Forelimb muscle (tissue), 1 donor: ENCODE measurements at places on chromosomes 11 and 22.

GRCh38 chr11:68282141-68282860 is 10.5 kb upstream of the C11orf24 start:
- no peak for DNase-seq

- no peak for DNase-seq
Measured at GRCh38 chr11:34263441-34264091, 94.2 kb downstream of the ABTB2 start.

GRCh38 chr11:104370478-104370877 is 206.5 kb upstream of the PDGFD start:
- DNase-seq, result no peak

DNA sequence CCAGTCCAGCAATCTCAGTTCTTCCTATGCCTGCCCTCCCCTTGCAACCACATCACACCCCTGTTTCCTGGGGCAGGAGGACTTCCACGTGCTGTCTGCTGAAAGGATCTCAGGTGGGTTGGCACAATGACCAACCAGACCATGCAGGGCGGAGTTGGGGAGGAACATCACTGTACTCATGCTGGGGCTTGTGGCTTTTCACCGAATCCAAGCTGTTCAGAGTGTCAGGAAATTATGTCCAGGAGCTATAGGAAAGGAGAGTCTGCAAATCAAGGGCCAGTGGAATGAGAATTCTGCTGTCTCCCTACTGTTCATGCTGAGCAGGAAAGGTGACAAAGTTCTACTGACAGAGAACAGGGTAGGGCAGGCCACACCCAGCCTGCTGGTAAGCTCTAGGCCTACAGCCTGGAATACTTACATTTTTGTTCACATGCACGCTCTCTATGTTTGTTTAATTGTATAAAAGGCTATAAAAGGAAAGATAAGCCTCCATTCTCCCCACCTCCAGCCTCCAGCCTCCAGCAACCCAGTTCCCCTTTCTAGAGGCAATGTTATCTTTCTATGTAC is 1.7 kb upstream of the PLAAT2 start:
- DNase-seq, result no peak

- no peak for DNase-seq
Measured at GRCh38 chr11:64356498-64357411, 2.2 kb upstream of the RPS6KA4 start.

- no peak for DNase-seq
Measured at GRCh38 chr11:65981101-65981740, 19.7 kb downstream of the SART1 start.

- no peak for DNase-seq
Measured at GRCh38 chr11:57787006-57787604, 25.5 kb downstream of the CTNND1 start.

GRCh38 chr22:45934168-45934564 is 42.8 kb downstream of the WNT7B start:
- DNase-seq, result no peak

- no peak for DNase-seq
Measured at GRCh38 chr11:985406-985805, 51.1 kb downstream of the MUC6 start.

DNA sequence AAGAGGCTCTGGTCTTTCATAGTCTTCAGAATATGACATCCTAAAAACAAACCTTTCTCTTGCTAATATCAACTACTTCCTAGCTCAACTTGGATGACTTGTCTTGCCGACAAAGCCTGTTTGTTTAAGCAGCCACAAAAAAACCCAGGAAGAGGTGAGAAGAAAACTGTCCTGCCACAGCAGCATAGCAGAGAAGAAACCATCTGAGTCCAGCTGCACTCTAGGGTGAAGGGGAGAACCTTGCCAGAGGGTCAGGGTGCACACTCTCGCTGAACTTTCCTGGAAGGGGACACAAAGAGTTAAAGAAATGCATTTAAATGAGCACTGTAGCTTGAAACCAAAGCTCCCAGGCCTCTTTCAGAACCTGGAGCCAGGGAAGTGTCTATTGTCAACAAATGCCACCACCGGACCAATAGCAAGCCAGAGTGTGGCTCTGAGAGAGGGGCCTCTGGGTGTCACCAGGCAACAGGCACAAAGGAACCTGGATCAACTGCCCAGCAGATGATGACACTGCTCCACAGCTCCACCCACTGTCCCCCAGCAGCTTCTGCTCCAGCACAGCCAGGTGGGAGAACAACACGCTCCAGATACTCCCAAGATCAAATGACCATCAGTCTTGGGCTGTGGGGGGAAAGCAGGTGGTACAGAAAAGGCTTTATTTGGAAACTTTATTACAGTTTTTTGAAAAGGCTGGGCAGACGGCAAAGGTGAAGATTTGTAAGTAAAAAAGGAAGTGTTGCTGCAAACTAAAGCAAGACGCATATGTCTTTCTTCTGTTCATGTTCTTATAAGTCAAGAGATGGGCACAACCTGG is 105.7 kb downstream of the RASSF10 start:
- DNase-seq, result no peak

- no peak for DNase-seq
Measured at GRCh38 chr11:27171376-27171958, 130.9 kb downstream of the BBOX1 start.

GRCh38 chr11:128305588-128305987 is 281.8 kb downstream of the ETS1 start:
- DNase-seq, result no peak

GRCh38 chr11:60880643-60881282 is 13.4 kb downstream of the ZP1 start:
- no peak for DNase-seq

DNA sequence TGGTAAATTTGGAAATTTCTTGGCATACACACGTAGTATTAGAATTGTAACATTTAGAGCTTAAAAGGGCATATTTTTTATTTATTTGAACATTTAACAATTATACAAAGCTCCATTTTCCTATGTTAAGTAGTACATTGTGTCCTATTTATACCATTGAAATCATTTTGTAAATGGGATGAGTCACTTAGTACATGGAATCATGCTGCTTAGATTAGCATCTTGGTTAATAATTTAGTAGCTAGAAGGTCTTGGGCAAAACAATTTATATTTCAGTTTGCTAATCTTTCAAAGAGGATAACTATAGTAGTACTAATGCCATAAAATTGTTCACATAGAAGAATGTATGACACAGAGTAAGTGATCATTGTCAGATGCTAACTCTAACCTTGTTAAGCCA is 450.1 kb upstream of the LUZP2 start:
- no peak for DNase-seq

GRCh38 chr11:75548595-75549272 is 13.3 kb upstream of the SERPINH1 start:
- DNase-seq, result no peak

DNA sequence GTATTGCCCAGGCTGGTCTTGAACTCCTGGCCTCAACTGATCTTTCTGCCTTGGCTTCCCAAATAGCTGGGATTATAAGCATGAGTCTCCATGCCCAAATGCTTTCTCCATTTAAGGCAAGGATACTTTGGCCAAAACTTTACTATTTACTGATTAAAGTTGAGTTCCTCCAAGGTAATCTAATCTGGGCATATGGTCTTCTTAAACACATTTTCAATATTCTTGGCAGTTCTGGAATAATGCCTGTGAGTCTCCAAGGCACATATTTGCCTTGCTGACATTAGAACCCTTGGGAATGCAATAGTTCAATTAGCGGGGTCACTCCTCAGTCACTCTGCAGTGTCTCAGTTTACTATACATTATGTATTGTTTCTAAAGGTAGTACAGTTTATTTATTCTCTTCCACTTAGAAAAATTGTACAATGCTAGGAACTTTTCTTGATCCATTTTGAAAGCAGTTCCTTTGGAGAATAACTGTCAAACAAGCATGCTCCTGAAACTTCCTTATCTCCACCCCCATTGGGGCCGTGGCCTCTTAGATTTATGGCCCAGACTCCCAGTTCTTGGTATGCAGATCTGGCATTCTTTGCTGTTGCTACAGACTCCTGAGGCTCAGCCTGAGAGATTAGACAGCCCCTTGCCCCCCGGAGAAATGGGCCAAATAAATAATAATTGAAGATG is 13.1 kb upstream of the RAB38 start:
- DNase-seq, result no peak

GRCh38 chr11:128757886-128758612 is 64.2 kb downstream of the FLI1 start:
- no peak for DNase-seq

- no peak for DNase-seq
Measured at GRCh38 chr11:66280428-66280827, 2.5 kb downstream of the CNIH2 start.

- no peak for DNase-seq
Measured at GRCh38 chr11:1217151-1217550, 5.7 kb upstream of the MUC5B start.

- no peak for DNase-seq
Measured at GRCh38 chr11:73291781-73292524, 16.1 kb upstream of the ARHGEF17 start.

GRCh38 chr11:75815345-75816168 is 547 bp downstream of the UVRAG start:
- DNase-seq, result no peak

- DNase-seq, result no peak
Measured at GRCh38 chr11:112293614-112294013, 33.0 kb upstream of the PLET1 start.

- DNase-seq, result no peak
Measured at GRCh38 chr11:64877390-64878222, 815 bp downstream of the EHD1 start.

- DNase-seq, result no peak
Measured at GRCh38 chr11:15617126-15617525, 502.4 kb downstream of the INSC start.

- DNase-seq, result no peak
Measured at GRCh38 chr11:4639931-4640330, 2.7 kb downstream of the OR51D1 start.

DNA sequence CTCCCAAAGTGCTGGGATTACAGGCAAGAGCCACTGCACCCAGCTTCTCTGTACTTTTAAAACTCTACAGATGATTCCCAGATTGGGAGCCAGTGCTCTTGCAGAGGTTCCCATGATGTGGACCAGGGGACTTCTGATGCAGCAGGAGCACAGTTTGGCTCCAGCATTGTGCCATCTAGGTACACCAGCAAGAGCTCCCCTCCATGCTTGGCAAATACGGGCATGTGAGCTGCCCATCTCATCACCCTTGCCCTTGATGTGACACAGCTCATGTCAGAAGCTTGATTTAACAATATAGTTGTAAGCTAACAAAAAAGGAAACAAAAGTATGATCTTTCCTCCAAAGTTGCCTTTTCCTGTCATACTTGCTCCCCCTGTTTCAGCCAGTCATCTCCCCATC is 28.7 kb downstream of the SNU13 start:
- no peak for DNase-seq

GRCh38 chr11:112012874-112013273 is 12.3 kb upstream of the DLAT start:
- no peak for DNase-seq

DNA sequence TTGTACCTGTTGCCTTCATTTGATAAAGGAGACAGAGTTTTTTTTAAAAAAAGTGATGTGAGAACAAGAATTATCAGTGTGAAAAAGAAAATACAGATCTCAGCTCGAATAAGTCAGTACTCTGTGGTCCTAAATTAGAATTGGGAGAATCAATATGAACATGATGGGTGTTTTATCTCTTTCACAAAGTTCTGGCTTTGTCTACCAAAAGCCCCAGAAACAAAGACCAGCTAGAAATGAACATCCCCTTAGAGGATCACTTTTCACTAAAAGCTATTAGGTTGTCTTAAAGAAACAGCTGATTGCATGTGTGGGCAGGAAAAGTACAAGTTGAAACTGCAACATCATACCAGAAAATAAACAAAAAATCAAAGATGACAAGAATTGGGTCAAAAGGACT is 8.4 kb upstream of the ST14 start:
- no peak for DNase-seq
